ENCODE measurements at places on chromosomes 7 and 10. TPM values are rescaled to one million over a fixed set of nuclear protein-coding genes. Genes with fewer than 3 reads are reported as not detected.

NAT16 gene
- not detected for polyA plus RNA-seq

IDI2 gene
- polyA plus RNA-seq: 0.10 TPM

IGF2BP3 gene
- polyA plus RNA-seq: not detected

GLRX3 gene
- polyA plus RNA-seq: 58.2 TPM

GSTO2 gene
- 4.3 TPM for polyA plus RNA-seq

SNCG gene
- 209 TPM for polyA plus RNA-seq

CYP2C8 gene
- polyA plus RNA-seq: 0.59 TPM

GIMAP5 gene
- 3.1 TPM for polyA plus RNA-seq

BAZ1B gene
- 19.1 TPM for polyA plus RNA-seq

TAS2R4 gene
- 0.15 TPM for polyA plus RNA-seq

HKDC1 gene
- polyA plus RNA-seq: not detected

CALHM1 gene
- not detected for polyA plus RNA-seq

TUBGCP2 gene
- polyA plus RNA-seq: 194 TPM

SPDYE2B gene
- not detected for polyA plus RNA-seq

IGFBP1 gene
- polyA plus RNA-seq: not detected

ZNF394 gene
- polyA plus RNA-seq: 32.3 TPM

ELFN1 gene
- polyA plus RNA-seq: not detected

GALNT11 gene
- polyA plus RNA-seq: 20.5 TPM

CELF2 gene
- polyA plus RNA-seq: 20.3 TPM

SHTN1 gene
- polyA plus RNA-seq: 4.9 TPM

PDK4 gene
- polyA plus RNA-seq: 108 TPM
